Globus pallidus (tissue), 1 donor: ENCODE measurements at places on chromosomes 11 and 22.

- DNase-seq: no peak
Measured at GRCh38 chr11:12900496-12900895, 108.6 kb upstream of the RASSF10 start.

DNA sequence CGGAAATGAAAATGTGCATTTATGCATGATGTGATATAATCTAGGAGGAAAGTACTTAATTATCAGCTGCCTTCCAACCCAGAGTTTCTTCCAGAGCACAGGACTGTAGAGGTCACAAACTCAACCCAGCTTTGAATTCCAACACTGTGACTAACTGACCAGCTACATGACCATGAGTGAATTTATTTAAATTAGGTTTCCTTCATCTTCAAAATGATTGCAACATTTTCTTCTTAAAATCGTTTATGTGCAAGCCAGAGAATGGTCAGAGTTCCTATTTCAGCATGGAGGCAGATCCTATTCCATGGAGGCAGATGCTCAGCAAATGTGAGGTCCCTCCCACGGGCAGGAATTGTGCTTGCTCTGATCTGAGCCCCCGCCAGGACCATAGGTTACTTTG, 42.4 kb downstream of the OSBP start:
- no peak for DNase-seq

- DNase-seq: no peak
Measured at GRCh38 chr11:15912291-15912690, 444.1 kb downstream of the SOX6 start.

GRCh38 chr22:20663941-20664593, 109.8 kb upstream of the SERPIND1 start:
- DNase-seq: no peak

- no peak for DNase-seq
Measured at GRCh38 chr22:22892096-22893052, 4.8 kb downstream of the IGLL5 start.

- DNase-seq: no peak
Measured at GRCh38 chr22:36417281-36417686, 29.5 kb upstream of the MYH9 start.

- no peak for DNase-seq
Measured at GRCh38 chr11:80849253-80849652, 1408.4 kb upstream of the TENM4 start.

- no peak for DNase-seq
Measured at GRCh38 chr11:45272701-45273100, 13.4 kb downstream of the SYT13 start.

DNA sequence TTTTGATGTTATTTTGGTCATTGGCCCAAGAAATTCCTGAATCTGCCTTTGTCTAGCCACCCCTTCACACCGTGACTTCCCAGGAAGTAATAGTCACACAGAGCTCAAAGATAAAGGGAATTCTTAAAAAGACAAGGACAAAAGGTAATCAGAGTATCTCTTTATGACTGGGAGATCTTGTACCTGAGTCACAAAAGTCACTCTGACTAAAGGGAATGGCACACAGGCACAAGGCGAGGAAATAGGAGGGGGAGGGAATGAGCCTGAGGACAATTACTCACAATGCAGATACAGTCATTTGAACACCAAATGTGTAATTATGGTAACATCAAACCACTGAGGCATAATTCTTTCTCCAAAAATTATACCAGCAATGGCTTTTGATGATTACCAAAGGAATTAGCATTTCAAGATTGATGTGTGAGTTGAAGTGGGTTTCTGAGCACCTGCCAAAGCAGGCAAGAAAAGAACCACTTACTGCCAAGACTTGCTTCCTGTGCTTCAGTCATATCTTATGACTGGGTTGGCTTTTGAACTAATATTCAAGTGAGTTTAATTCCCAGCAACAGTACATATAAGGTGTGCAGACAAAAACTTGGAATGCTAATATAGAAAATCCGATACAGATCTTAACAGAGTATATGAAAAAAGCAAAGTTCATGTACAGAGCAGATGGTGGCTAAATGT, 856.4 kb downstream of the LRRC4C start:
- no peak for DNase-seq

- DNase-seq: peak; percentile 100
Measured at GRCh38 chr22:29603358-29604075, at the start of gene NF2. Gene NF2, plus strand, starts transcription at chr22:29603633. Its CDS starts 366 bp downstream, at chr22:29603999.

- DNase-seq: peak; percentile 85
Measured at GRCh38 chr11:124673333-124674167, at the start of the genes SIAE and SPA17. Gene SIAE, minus strand, starts transcription at chr11:124673739. Its CDS starts 31 bp downstream, at chr11:124673708. Gene SPA17, plus strand, starts transcription at chr11:124673904. Its CDS starts 1,361 bp downstream, at chr11:124675265.

DNA sequence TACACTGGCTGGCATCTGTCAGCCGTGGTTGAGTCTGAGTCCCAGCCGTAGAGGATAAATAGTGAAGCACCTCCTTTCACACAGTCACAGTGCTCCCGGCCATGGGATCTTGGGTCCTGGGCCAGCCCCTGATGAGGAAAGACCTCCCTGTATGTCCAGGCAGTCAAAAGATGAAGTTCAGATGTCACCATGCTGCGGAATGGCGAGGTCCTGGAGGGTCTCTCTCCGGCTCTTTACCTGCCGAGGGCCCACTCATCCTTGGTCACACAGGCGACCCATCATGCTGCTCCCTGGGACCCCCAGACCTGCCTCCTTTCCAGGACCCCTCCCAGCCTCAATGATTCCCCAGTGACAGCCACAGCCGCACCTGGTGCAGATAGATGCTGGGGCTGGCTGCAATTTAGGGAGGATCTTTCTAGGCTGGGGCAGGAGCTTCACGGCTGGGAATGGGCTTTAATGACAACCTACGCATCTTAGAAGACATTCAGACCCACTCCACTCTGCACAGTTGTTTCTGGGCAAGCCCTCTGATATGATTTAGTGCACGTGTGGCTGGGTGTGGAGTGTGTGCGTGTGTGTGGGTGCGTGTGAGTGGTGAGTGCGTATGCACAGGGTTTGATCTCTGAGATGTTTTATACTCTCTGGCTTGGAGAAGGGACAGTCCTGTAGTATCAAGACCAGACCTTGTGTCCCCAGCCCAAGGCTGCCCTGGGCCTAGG, 79.7 kb downstream of the FBLN1 start:
- DNase-seq: no peak

- DNase-seq: no peak
Measured at GRCh38 chr11:3950996-3951660, 95.7 kb downstream of the STIM1 start.

DNA sequence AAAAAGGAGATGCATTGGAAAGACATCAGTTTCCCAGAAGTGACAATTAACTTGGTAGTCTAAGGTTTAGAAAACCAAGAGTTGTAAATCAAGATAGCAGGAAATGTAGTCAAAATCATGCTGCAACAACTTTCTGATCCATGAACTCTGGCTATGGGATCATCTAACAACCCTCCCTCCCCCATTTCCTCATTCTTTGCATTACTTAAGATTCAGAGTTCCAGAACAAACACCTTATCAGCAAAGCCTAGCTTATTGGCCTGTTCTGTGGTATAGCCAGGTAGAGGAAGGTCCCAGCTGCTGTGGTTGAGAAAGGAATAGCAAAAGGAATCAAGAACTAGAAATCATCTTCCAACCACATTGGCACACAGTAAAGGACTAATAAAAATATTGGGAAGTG, 651.1 kb downstream of the METTL15 start:
- DNase-seq: no peak

- DNase-seq: no peak
Measured at GRCh38 chr11:19767627-19768151, 55.1 kb downstream of the NAV2 start.

DNA sequence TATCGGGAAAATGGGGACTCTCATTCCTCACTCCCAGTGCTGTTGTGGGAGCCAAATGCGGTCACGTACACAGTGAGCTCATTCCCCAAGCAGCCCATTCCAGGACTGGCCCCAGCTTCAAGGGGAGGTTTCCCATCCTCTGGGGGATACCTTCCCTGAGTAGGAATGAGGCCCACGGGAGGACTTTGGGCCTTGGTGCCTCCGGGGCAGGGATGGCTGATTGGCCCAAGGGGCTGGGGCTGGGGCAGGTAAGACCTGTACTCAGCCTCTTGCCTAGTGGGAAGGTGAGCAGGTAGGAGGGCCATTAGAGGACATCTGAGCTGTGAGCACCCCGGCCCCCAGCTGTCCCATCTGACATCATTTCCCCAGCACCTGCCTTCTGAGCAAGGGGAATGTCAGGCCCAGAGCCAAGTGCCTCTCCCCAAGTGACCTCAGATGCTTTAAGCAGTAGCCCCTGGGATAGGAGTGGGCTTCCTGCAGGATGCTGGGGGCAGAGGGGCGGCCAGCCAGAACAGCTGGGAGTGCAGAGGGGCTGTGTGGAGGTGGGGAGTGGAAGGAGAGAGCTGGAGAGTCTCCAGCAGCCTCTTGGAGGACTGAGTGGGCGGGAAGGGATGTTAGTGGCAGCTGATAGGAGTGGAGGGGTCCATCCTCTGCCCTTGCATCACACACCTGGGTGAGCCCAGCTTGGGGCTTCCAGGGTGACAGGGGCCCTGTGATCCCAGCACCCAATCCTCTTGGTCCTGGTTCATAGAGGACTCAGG, 58.4 kb downstream of the CD82 start:
- DNase-seq: no peak

DNA sequence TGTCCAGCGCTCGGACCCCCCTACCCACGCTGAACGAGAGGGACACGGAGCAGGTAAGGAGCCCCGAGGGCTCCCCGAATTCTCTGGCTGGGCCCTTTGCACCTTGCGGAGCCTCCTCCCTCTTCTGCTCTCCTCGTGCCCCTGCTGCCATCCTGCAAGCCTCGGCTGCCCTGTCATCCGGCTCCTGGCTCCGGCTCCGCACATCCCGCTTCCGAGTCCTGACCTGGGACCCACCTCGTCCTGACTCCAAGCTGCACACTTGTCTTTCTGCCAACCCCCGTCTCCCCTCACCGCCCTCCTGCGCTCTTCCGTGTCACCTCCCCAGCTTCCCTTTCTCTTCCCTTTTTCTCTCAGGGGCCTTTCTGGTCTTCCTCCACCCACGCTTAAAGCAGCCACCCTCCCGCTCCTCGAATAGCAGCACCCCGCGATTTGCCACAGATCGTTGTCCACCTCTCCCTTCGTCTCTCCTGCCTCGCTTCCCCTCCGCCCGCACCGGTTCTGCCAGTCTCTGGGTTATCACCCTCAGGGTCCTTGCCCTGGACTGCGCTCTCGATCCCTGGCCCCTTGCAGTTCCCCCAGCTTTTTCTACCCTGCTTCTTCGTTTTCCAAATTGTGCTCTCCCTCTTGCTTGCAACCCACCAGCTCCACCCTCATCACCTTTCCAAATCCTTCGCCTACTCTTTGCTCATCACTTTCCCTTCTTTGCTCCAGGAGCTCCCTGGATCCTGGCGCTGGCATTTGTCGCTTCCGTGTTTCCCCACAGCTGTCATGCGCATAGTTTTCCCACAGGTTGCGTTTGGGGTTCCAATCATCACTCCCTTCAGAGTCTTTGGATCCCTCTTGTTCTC, 822 bp downstream of the MARK2 start:
- DNase-seq: no peak

GRCh38 chr11:130131961-130132850, 27.4 kb upstream of the ST14 start:
- DNase-seq: no peak

- DNase-seq: no peak
Measured at GRCh38 chr11:34380696-34381095, 22.9 kb upstream of the ABTB2 start.

DNA sequence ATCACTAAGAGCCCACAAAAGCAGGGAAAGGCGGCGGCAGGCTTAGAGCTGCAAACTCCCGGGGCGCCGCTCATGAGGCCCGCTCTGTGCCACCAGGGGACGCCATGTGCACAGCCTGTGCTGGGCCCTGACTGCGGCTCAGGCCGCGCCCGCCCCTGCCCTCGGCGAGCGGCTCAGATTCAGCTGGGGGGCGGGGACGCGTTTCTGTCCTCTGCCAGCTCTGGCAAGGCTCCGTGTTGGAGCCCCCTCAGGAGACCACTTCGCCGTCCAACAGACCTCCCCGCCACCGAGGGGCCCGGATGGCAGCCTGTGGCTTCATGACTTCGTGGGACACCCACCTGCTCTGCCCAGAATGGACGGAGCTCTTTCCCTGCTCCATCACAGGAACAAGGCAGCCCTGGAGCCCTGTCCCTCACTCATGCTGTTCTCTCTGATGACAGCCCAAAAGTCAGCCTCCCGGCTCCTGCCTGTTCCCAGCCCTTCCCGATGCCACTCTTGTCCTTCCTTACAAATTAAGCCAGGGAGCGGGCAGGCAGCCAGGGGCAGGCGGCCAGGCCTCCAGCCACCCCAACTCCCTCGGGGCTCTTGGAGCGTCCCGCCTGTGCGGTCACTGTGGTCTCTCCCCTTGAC, 69.1 kb downstream of the NAT10 start:
- DNase-seq: peak; percentile 75

GRCh38 chr11:114846416-114846791, 168.1 kb downstream of the NXPE2 start:
- DNase-seq: peak; percentile 48

GRCh38 chr11:125148743-125149142, 15.8 kb upstream of the PKNOX2 start:
- no peak for DNase-seq

DNA sequence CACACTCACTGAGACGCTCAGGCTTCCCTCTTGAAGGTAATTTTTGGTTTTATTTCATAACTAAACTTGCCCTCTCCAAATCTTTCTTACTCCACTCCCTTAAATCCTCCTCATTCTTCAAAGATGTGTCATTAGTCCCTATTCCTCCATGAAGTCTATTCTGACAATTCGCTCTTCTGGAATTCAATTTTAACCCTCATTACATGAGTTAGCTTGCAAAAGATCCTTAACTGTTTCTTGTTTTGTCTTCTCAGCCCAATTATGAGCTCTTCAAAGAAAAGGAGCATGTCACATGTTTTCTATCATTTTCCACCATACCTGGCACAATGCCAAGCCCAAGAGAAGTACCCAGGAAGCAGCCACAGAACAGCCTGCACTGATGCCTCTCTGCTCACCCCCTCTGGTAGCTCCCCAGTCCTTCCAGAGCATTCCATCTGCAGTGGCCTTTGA, 13.0 kb downstream of the GALNT18 start:
- no peak for DNase-seq

- no peak for DNase-seq
Measured at GRCh38 chr11:71333473-71333872, 81.1 kb upstream of the SHANK2 start.

GRCh38 chr11:132206993-132207392, 836.6 kb downstream of the NTM start:
- no peak for DNase-seq

GRCh38 chr11:72313912-72314598, 70.1 kb upstream of the PHOX2A start:
- no peak for DNase-seq

DNA sequence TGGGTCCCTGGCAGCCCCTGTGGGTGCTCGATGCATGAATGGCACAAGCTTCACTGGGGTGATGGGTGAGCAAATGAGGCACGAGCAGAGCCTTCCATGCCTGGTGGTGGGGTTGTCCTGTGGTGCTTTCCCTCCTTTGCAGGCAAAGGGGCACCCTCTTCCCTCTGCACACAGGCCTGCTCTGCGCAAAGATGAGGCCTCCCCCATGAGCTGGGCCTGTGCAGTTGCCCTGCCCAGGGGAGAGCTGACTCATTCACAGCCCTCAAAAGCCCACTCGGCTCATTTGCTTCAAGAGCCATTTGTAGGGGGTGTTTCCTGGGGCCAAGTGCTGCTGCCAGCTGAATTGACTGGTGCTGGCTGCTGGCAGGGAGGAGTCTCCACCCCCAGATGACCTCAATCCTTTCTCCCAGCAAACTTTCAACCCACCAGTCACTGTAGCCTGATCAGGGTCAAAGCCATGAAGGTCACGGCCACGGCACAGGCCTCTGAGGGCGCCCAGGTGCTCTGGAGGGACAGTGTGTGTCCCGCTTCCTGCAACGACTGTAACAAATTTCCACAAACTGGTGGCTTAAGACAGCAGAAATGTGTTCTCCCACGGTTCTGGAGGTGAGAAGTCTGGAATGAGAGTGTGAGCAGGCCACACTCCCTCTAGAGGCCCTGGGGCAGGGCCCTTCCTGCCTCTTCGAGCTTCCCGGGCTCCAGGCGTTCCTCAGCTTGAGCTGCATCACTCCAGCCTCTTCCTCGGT, 48.8 kb upstream of the ANO1 start:
- no peak for DNase-seq
